Hematopoietic multipotent progenitor cell treated with erythropoietin and hydrocortisone succinate and interleukin-3 and kit ligand, for 4 days (in vitro differentiated cells): ENCODE measurements at places on chromosomes 2 and 18.

DNA sequence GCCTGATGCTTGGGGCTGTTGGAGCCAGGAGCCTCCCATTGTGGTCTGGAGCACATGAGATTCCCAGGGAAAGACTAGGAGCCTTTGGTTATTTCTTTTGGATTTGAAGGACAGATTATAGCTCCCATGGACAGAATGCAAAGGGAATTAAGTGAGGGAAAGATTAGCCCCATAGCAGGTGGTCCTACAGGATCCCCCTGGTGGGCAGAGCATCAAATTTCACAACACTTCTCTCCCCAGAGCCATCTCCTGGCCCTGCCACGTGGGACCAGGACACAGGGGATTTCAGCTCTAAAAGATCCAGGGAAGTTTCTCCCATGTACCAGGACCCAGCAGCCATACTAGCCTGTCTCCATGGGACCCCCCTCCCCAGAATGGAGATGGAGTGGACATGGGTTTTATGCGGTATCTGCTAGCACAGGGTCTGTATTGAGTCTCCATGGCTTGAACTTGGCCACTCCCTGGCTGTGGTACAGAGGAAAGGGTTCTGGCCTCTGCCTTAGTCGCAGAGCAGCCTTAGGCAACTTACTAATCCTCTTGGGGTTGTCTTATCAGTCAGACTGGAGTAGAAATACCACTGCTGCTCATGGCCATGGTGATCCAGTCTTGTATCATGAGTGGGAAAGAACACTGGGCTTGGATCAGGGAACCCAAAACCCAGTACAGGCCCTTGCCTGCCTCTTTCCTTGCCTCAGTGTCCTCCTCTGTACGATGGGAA lies 6.8 kb upstream of the PLB1 start:
- DNase-seq: no peak

DNA sequence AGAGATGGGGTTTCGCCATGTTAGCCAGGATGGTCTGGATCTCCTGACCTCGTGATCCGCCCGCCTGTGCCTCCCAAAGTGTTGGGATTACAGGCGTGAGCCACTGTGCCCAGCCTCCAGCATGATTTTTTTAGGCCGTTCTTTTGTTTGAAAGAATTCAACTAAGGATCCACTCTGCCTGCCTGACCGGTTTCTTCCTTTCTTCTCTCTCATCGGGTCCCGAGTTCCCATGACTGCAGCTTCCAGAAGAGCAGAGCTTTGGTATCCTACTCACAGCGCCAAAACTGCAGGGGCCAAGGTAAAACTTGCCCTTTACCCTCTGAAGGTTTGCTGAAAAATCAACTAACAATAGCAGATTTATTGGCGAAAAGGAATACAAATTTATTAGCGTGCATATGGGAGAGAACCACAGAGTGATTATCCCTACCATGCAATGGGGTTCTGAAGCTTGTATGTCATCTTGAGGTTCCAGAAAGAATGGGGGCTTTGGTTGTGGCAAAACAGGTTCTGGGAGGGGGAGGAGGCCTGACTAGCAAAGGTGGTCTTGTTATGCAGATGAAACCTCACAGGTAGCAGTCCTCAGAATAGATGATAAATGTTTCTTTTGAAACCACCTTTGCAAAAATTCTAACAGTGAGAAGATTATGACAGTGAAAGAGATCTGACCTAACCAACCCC lies 87.0 kb upstream of the MSH6 start:
- no peak for DNase-seq

DNA sequence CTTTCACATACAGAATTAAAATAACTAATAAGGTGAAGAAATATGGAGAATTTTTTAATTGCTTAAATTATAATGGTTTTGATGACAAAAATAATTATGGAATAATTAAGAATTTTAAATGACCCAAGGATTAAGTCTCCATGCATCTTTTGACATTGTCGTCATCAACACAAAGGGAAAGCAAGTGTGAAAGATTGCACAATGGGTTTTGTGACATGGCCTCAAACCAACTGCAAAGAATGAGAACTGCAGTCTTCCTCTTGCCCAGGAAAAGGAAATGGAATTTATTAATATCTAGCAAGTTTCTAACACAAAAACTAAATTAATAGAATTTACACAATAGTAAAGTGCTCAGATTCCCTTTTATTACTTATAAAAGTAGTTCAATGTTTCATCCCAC lies 329.1 kb upstream of the PKDCC start:
- peak; percentile 33 for DNase-seq

- no peak for DNase-seq
Measured at GRCh38 chr18:63604791-63605567, 17.8 kb downstream of the SERPINB13 start.

DNA sequence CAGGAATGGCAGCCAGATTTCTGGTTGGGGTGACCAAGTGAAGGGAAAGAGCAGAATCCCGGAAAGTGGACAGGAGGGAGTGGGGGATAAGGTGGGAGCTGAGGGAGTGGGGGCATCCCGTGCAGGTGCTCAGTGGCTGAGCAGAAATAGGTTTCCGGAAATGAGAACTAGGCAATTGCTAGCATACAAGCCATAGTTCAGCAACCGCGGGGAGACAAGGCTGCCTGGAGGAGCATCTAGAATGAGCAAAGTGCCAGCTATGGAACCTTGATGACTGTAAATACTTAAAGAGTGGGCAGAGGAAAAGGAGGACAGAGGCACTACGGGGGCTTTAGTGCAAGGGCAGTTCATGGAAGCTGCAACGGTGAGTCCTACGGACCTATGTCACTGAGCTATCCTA lies 220.2 kb downstream of the BCL11A start:
- no peak for DNase-seq
